Pons (tissue), 1 donor: ENCODE measurements at places on chromosomes 1 and 21.
A peak's percentile ranks its signal among the peaks of the same experiment; 100 is the strongest.

- DNase-seq: no peak
Measured at GRCh38 chr21:44710756-44711326, 531 bp downstream of the TSPEAR start.

DNA sequence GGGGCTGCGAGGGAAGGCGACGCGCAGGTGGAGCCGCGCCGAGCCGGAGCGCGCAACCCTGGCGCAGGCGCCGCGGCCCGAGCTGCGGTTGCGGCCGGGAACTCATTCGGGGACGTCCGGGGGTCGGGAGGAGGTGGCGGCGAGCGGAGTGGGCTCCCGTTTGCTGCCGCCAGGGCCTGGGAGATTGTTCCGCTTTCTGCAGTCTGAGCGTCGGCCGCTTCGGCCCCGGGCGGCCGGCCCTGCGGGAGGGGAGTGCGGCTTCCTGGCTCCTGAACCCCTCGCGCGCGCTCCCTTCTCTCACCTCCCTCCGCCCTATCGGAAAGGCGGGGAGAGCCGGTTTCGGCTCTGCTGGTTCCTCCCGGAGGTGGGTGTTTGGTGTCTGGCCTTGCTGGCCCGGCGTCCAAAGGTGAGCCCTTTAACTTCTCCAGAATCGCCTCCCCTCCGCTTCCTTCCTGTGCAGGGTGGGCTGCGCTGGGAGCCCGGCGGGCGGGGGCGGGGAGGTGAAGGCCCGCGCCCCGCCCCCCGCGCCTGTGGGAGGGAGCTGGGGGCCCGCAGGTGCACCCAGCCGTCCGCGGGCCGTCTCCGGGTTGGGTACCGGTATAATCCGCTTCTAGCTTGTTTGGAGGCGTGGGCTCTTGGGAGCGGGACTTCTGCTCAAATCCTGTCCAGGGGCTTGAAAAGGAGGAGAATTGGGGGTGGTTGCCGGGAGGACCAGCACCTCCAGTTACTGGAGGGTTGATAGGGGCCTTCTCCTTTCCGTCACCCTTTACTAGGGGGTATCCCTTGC is 683 bp downstream of the LRRC8D start:
- no peak for DNase-seq

- DNase-seq: peak; percentile 65
Measured at GRCh38 chr1:154767315-154768240, 102.5 kb downstream of the KCNN3 start.

DNA sequence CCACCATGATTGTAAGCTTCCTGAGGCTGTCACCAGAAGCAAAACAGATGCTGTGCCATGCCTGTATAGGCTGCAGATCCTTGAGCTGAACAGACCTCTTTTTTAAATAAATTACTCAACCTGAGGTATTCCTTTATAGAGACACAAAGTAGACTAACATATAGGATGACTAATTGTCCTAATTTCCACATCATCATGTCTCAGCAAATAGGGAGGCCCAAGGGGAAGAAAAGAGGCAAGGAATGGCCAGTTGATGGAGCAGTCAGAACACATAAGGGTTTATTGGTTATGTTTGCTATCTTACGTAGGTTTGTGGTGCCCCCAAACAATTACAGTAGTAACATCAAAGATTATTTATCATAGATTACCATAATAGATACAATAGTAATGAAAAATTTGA is 126.2 kb downstream of the RASAL2 start:
- DNase-seq: no peak

GRCh38 chr1:40712405-40712944 is 21.0 kb downstream of the NFYC start:
- no peak for DNase-seq

DNA sequence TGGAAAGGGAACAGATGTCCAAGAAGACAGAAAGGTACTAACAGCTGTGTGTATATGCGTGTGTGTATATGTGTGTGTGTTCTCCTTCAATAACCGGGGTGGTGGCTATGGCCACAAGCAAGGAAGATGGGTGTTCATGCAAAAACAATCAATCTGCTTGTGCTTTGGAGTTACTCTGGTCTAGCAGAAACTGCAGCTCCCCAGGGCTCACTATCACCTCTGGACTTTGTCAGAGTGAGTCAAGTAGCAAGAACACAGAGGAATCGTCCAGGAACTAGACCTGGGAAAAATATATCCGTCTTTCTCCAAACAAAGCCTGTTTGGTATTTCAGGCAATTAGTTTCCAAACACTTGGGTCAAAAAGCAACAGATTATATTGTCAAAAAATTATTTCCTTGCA is 68.6 kb downstream of the GNG12 start:
- no peak for DNase-seq

- peak; percentile 48 for DNase-seq
Measured at GRCh38 chr1:169802888-169803287, 8.2 kb upstream of the METTL18 start.

DNA sequence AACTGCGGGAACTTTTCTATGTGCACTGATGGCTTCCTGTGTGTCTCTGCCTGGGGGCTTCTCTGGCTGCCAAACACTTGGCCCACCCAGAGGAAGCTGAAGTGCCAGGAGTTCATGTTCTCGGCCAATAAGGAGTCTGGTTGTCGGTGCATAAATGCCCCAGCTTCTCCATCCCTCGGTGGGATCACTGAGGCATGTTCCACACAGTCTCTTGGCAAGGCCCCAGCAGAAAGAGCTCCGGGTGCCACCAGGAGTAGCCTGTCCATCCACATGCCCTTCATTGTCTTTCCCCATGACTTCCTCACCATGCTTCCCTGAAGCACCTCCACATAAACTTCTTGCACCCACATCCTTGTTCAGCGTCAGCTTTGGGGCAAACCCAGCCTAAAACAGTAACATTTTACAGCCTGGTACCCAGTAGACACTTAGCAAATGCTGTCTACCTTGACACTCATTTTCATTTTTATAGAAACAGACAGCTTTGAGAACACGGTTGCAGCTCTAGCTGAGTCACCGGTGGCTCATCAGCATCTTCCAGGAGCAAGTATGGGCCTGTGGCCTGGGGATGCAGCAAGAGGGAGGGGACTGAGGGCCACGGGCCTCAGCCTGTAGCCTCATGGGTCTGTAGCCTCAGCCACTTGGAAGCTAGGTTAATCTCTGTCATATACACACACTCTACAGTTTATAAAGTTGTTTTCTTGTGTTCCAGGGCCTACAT is 14.8 kb upstream of the CDCP2 start:
- DNase-seq: no peak

DNA sequence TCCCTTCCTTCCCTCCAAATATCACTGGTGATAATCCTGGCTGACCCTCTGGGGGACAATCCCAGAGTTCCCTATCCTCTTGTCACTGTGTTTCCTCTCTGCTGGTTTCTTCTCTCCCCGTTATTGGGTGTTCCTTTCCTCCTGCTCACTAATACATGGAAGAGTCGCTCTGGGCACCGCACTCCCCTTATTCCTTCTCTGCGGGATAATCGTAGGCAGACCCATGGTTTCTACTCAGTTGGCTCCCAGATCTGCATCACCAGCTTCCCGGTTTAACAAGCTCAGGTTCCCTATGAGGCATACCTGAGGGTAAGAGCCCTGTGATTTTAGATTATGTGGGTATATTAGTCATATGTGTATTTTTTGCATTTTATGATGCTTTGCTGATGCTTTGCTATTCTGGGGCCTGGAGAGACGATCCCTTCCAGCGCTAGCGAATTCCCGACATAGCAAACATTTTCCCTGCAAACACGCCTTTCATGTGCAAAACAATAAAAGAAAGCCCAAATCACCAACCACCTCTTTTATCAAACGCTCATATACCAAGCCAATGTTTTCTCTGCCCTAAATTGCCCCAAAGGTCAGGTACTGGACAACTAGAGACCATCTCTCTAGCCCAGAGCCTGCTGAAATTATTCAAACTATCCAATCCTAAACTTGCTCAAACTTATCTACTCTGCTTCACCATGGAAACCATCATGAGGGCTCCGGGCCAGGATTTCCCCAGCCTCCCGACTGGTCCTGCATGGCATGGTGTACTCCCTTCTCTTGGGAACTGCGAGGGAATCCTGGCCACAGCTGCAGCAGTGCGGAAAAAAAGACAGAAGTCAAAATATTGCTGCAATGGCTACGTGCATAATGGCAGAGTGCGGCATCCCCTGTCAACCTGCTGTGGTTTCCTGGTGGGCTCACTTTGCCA is 84.2 kb downstream of the PCP4 start:
- DNase-seq: no peak

- no peak for DNase-seq
Measured at GRCh38 chr21:44931501-44932407, 8.1 kb upstream of the SLX9 start.

DNA sequence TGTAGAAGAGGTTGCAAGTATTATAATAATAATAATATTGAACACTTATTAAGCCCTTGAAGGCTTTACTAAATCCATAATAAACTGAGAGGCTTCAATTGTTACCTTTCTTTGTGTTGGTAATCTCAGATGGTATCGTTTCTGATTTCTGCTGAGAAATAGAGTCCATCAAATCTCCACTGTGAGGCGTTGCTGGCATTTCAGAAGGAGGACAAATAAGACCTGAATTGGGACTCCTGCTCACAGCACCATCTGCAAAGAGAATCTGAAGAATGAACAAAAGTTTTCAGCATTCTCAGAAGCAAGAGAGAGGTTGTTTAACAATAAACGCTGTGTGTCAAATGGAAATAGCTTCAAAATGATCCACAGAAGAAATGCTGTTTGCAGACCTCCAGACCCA is 93.7 kb downstream of the WDR3 start:
- no peak for DNase-seq

DNA sequence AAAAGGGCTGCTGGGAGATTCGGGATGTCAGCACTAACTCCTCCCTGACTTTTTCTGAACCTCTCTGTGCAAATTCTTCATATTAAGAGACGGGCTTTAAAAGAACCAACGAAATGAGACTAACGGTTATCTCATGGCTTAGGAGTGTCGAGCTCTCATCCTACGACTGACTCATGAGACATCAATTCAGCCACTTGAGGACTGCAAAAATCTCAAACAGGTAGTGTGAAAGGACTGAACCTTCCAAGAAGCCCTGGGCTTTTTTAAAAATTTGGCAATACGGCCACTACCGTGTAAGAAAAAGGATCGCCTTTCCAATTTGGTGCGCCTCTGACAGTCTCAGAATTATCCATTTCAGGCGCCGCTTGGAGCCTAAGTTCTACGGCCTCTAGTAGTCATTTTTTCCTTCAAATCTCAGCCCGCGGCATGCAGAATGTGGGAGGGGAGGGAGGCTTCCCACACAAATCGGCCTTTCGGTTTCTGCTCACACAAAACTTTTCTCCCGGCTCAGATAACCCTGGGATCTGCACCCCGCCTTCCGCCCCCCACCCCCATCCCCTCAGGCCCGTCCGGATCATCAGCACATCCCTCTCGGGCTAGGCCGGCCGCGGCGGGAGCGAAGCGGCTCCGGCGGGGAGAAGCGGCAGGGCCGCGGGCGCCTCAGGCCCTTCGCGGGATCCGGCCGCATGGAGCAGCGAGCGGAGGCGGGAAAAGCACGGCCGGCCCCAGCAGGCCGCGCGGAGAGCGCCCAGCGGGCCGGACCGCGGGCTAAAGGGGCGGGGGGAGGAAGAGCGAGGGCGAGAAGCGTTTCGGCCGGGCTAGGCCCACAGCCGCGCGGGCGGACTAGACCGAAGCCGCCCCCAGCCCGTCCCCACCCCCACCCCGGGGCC is 618 bp downstream of the HNRNPR start:
- peak; percentile 32 for DNase-seq

DNA sequence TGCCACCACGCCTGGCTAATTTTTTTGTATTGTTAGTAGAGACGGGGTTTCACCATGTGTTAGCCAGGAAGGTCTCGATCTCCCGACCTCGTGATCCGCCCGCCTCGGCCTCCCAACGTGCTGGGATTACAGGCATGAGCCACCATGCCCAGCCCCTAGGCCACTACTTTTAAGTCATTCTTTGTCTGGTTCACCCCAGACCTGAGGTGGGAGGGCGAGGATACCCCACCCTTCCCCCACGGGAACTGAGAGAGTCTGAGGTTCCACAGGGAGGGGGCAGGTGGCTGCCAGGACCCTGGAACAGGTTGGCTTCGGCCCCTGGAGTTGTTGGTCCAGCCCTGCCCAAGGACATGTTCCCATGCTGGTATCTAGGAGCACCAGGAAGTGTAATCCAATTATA is 7.7 kb upstream of the SDC3 start:
- DNase-seq: no peak

DNA sequence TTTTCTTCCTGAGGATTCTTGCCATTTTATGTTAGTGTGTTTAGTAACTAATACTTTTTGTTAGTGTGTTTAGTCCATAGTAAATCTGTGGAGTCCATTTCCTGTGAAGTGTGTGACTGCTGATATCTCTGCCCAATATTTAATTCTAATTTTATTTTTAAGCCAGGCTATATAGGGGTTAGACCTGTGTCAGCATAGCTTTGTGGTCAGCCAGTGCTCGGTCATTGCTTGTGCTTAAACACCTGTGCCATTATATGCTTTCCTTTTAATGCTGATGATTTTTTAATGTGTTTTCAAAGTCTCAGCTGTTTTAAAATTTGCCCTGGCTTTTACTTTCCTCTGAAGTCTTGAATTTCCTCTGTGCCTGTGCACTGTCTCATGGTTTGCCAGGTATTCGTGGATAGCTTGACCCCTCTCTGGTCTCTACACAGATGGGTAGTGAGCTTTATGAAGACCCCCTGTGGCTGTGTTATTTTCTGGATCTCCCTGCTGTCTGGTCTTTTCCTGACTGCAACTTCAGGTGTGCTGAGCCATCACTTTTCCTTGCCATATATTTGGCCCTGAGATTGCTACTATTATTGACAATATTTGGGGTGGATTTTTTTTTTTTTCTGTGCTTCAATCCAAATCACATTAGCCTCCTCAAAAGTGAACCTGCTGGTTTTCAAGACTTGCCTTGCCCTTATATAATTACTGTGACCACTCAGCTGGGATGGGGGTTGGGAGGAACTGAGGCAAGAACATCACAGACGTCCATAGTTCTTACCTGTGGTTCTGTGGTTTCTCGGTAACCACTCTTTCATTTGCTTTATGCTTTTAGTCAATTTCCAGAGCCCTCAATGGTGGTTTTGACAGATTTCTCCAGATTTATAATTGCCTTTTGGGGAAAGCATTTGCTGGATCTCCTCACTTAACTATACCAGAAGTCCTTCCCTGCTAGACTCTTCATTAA is 59.6 kb downstream of the RPS6KC1 start:
- no peak for DNase-seq

DNA sequence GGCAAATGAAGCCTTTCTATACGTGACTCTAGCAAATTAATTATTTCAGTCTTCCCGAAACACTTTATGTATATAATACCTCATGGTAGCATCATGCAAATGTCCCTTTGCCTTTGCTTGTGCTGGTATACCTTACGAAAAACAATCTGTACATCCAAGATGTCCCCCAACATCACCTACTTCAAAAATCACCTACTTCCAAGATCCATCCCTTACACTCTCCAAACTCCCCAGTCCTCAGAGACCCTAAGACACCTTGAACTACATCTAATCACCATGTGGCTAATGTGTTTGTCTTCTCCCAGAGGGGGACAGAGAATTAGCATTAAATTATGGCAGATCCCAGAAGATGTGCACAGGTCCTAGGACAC is 46.5 kb upstream of the CRNN start:
- no peak for DNase-seq

- no peak for DNase-seq
Measured at GRCh38 chr1:212247988-212248387, 37.2 kb upstream of the PPP2R5A start.

- no peak for DNase-seq
Measured at GRCh38 chr1:58621391-58621790, 44.3 kb upstream of the TACSTD2 start.

GRCh38 chr1:96971849-96972602 is 250.4 kb downstream of the PTBP2 start:
- no peak for DNase-seq
